Activated T-helper 1 cell treated with anti-CD3 and anti-CD28 coated beads, Interleukin-12 subunit alpha, Interleukin-12 subunit beta, Interleukin-2, Interleukin-4 antibody, amounts not matched to agents 30 ng/mL and 10 ng/mL and 1 ng/mL, durations not matched to agents 14 hours and 24 hours and 36 hours (primary cell): ENCODE measurements at places on chromosomes 7 and 10.
A peak's percentile ranks its signal among the peaks of the same experiment; 100 is the strongest.

GRCh38 chr10:1267148-1267547 lies 211.0 kb downstream of the WDR37 start:
- DNase-seq, result no peak

DNA sequence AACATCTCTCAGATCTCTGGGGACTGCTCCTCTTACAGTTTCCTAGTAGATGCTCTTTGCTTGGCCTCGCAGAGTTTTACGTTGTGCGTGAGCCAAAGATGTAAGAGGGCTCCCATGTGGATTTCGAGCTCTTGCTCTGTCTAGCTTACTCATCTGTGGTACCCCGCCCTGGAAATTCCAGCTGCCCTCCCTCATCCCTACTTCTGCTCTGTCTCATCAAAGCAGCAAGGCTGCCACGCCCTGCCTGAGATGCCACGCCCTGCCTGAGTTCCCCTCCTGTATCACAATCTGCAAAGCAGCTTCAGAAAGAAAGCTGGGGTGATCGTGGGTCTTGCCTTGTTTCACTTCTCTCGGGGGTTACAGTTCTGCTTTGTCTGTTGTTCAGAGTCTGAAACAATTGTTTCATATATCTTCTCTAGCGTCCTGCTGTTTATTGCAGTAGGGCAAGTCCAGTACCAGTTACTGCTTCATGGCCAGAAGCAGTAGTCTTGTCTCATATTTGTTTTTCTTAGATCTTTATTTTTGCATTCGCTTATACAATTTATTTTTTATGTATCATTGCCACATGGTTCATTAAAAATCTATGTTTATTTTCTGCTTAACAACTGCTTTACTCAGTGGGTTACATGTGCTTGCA lies 36.1 kb upstream of the CCNY start:
- no peak for DNase-seq

- no peak for DNase-seq
These were observed 260.9 kb upstream of the PLPP4 start for GRCh38 chr10:120195984-120196712.

- DNase-seq, result no peak
These were observed 106.9 kb upstream of the ZNF746 start for GRCh38 chr7:149604521-149604920.

- DNase-seq, result no peak
These were observed 43.5 kb downstream of the TLL2 start for GRCh38 chr10:96470116-96470743.

- DNase-seq, result peak; percentile 37
These were observed 9.1 kb upstream of the TMEM236 start for GRCh38 chr10:17742918-17743317.

DNA sequence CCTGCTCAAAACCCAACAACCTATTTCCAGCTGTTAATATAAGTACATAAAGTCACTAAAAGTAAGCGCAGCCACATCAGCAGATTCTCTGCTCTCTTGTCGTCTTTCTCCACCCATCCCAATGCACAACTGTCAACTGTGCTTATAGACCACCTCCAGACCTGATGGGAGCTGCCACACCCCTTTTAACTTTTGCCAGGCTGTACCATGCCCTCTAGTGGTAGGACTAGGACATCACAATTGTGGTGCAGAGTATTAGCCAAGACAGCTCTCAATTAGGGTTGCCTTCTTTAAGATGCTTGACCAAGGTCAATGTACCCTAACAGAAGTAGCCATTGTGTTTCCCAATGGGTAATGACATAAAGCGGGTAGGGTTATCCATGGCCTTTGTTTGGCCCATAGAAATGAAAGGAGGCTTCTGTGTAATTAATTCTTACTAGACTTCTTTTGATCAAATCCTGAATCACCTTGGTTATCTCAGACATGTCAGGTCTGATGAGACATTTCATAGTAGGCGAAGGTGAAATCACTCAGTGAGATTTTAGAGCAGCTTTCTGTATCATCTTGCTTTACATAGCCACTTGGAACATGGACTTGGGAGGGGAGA lies 68.1 kb downstream of the SCRN1 start:
- DNase-seq, result peak; percentile 23

GRCh38 chr10:50991456-50992355 lies 82.6 kb upstream of the PRKG1 start:
- DNase-seq, result no peak

- DNase-seq, result no peak
These were observed 331.6 kb upstream of the HPS1 start for GRCh38 chr10:98778277-98778759.

GRCh38 chr7:94109556-94109955 lies 105.4 kb upstream of the BET1 start:
- no peak for DNase-seq

- no peak for DNase-seq
These were observed 4.2 kb downstream of the PURB start for GRCh38 chr7:44881066-44881600.

DNA sequence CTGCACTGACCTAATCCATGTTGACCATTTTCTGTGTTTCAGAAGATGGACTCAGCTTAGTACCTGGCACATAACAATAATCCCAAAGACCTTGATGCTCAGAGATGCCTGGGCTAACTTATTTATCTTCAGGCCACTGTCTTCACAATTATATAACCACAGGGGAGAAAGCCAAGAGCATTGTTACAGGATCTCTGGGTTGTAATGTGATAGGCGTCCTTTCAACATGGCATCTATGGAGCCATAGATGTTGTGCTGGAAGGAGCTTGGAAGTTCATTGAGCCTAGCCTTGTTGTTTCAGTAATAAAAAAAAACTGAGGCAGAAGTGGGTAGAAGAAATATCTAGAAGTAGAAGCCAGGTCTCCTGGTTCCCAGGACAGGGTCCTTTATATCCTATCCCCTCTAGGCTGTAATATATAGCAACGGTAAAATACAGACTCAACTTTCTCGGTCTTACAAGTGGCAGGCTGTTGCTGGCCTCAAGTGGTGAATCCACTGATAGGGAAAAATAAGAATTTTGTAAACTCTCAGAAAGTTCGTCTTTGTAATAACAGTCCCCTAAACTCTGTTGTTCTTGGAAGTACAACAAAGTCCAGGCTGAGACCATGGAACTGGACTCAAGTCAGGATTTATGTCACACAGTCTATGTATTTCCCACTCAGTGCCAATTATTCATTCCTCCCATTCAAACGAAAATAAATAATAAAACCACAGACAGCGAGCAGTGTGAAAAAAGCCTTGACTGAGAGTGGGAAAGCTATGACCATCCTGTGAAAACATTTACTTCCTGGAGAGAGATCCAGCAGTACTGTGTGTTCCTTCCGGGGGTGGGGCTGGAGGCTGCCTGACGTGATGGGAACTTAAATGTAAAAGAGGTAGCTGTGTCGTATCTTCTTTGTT lies 277.6 kb downstream of the REEP3 start:
- no peak for DNase-seq

GRCh38 chr10:2118201-2118600 lies 380.9 kb upstream of the ADARB2 start:
- DNase-seq, result no peak

GRCh38 chr7:158351051-158351450 lies 236.6 kb downstream of the PTPRN2 start:
- no peak for DNase-seq

DNA sequence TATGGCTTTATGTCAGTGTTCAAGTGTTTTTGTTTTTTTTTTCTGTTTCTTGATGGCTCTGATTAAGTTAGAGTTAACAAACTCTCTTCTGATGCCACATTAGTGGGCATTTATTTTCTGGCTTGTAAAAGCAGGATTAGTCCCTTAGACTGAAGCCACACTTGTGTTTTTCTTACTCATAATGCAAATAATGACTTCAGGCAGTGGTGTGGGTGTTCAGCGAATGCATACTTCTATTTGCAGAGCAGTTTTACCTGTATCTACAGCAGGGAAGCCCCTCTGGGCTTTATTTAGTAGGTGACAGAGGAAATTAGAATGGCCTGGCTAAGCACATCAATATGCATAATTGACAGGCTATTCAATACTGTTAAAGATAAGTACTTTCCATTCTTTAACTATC lies 79.9 kb downstream of the CNNM2 start:
- no peak for DNase-seq
